ENCODE measurements at places on chromosomes 5 and 9.

GRCh38 chr5:27010646-27011045 lies 27.7 kb downstream of the CDH9 start:
- no peak for DNase-seq

GRCh38 chr9:12723409-12724028 lies 30.3 kb downstream of the TYRP1 start:
- DNase-seq: no peak

- DNase-seq: no peak
Observed at GRCh38 chr5:101969742-101970141, 326.3 kb downstream of the SLCO4C1 start.

DNA sequence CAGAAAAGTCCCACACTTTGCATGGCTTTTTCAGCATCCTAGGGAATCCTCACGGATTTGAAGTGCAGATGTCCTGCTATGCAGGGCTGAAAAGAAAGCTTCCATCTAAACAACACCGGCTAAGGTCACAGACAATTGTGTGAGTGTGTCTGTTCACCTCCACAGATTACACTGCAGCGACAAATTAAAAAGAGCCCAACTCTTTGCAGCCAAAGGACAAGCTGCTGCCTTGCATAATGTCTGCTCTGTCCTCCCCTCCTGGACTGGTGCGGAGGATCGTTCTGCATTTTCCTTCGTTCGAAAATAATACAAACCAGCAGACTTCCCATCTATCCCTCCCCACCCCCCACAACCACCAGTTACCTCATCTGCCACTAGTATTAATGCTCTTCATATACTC lies 169.1 kb downstream of the MED27 start:
- no peak for DNase-seq

DNA sequence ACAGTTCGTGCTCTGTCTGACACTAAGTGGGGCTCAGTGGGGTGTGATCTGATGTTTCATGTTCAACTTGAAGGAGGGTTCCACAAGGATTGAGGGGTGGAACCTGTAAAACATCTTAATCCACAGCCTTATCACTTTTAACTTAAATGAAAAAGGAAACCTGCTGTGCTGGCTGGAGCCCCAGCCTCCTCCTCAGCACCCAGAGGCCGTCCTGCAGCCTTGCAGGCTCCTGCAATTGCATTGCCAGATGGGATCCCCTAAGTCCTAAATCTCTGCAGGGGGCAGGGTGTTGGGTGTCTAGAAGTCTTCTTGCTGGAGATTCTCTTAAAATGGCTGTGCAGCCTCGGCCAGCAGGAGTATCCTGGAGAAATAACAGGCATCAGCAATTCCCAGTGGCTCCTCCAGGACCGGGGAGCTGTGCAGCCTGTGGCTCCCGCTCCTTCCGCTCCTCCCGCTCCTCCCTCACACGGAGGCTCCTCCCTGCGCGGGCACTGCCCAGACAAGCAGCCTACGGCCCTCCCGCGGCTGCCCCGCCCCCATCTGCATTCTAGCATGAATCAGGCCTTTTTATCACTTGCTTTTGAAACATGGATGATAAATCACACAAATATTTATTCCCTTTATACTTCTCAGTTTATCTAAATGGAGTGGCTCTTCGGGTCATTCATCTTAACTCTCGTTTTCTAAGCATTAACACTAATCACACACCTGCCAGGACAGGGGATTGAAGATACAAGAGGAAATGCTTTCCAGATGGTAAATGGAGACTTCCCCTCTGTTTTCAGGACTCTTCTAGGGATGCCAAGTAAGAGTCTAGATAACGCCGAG lies 131.0 kb downstream of the ADAMTS16 start:
- DNase-seq: peak; percentile 4

DNA sequence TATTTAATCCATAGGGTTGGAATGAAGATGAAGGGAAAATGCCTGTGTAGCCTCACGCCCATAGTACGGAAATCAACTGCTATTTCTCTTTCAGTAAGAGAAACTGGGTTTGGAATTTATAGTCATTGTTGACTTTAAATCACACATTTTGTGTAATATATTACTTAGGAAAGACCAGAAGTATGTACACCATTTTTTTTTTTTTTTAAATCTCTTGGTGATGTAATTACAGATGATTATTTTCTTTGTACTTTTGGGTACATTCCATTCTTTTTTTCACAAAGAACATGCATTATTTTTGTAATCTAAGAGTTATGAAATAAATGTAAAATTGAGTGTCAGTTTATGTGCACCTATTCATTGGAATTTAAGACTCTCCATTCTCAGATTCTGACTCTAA lies 45.7 kb downstream of the POC5 start:
- no peak for DNase-seq

GRCh38 chr5:149852641-149853330 lies 91.8 kb downstream of the PDE6A start:
- DNase-seq: no peak

DNA sequence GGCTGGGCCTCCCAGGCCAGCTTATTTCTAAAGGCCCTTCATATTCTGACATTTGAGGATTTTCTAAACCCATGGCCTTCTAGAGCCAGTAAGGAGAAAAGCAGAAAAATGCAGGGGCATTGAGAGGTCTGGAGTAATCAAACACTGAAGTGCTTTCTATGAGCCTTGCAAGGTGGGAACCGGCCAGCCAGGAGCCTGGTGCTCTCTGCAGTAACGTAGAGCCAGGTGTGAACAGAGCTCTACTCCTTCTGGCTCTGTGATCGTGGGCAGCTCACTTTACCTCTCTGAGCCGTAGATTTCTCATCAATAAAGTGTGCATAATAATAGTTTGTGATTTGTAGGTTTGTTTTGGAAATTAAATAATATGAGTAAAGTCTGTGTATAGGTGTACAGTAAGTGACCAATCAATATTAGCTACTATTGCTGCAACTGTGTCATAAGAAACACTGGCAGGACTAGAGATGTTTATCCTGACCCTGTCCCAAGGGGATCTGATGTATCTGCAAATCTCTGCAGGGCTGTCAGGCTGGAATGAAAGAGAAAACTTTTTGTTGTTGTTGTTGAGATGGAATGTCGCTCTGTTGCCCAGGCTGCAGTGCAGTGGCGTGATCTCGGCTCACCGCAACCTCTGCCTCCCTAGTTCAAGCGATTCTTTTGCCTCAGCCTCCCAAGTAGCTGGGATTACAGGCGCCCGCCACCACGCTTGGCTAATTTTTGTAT lies 2.7 kb downstream of the SYNPO start:
- DNase-seq: no peak

GRCh38 chr9:133576875-133577736 lies 32.1 kb downstream of the FAM163B start:
- no peak for DNase-seq

DNA sequence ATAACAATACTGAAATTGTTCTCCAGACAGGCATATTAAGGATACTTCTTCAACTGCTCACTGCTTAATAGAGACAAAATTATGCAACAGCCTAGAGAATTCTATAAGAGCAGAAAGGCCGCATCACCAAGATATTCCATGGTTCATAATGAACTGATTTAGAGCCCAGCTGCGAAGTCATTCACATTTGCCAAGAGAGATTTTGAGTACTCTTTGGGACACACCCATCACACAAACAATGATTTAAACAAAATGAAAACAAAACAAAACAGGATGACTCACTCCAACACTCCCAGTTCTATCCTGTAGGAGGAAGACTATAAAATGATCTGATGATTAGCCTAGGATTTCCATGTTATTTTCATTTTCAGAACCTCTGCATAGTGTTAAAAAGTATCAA lies 145.7 kb upstream of the GNA14 start:
- DNase-seq: no peak

- DNase-seq: no peak
Observed at GRCh38 chr5:24621792-24622191, 23.0 kb downstream of the CDH10 start.

DNA sequence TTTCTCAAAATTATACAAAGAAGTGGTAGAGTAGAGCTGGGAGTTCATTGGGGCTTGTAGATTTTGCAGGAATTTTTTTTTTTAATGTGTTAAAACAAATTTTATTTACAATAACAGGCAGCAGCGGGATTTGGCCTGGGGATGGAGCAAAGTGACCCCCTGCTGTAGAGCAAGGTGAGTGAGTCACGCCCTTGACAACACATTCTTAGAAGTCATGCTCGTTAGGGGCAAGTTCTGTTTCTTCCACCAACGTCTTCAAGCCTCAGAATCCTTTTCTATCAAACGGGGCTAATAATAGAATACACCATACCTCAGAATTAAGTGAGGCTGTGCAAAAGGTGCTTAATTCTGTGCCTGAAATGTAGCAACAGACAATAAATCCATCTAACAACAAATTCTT lies 1.1 kb upstream of the ANKDD1B start:
- DNase-seq: no peak

DNA sequence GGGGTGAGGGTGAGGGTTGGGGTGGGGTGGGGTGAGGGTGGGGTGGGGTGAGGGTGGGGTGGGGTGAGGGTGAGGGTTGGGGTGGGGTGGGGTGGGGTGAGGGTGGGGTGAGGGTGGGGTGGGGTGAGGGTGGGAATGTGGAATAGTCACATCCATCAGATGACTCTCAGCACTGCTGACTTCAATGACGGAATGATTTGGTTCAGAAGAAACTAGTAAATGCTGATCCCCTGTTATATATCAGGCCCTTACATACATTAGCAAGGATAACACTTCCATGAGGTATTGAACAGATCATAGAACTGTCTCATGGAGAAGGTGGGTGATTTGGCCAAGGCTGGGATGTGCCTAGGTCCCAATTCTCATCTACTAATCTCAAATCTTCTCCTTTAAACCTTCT lies 24.5 kb upstream of the C5orf47 start:
- DNase-seq: no peak

GRCh38 chr5:5738797-5739489 lies 316.5 kb downstream of the ICE1 start:
- no peak for DNase-seq

DNA sequence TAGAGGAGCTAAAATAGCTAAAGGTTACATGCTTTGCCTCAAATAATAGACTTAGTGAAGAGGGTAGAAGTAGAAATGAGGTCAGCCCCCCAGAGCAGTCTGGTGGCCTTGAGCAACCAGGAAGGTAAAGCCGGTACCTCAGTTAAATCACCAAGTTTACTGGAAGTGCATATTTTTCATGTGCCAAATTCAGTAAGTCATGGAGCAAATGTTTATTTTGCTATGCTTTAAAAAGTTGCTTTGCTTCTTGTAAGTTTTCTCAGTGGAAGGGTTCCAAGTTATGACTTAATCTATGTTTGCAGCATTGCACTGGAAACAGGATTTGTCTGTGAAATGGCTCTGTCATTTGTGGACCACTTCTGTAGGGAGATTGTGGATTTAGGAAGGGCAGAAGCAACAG lies 256.7 kb downstream of the ARRDC3 start:
- DNase-seq: no peak

All from NCI-H1417 treated with DMSO at 0.1 percent for 48 hours (cell line).